ENCODE measurements at places on chromosomes 7 and 10.

- no peak for DNase-seq
Observed at GRCh38 chr10:60537697-60538096, 148.0 kb upstream of the ANK3 start.

DNA sequence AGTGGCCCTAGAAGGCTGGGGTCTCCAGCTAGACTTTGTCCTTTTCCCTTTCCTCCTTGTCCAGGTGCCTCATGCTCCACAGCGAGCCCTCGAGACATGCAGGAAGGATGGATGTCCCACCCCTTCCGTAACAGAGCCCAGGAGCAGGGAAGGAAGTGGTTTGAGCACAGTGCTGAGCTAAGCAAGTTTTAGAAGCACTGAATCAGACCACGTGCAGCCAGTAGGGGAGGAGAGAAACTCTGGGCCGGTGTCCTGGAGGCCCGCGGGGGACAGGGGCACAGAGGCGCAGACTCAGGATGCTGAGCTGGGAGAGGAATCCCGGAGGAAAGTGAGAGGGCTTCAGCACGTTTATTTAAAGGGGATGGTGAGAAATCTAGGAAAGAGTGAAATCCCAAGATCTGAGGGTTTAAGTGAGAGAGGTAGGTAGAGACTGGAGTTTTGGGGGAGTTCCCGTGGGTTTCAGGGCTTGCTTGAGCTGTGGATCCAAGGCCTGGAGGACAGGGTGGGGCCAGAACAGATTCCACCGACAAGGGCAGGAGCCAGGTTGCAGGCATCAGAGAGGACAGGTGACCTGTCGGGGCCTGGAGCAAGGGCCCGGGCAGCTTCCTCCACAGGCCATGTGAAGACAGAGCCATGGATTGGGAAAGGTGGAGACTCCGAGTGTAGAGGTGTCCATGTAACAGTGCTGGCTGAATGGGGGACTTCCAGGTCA lies 4.4 kb upstream of the IRF5 start:
- DNase-seq = no peak

GRCh38 chr10:62381385-62382102 lies 7.4 kb downstream of the ZNF365 start:
- DNase-seq = no peak

- no peak for DNase-seq
Observed at GRCh38 chr7:15648461-15648961, 38.0 kb downstream of the MEOX2 start.
